ENCODE measurements at places on chromosomes 11 and 22. TPM values are rescaled to one million over a fixed set of nuclear protein-coding genes. Genes with fewer than 3 reads are reported as not detected.

Gene PAMR1
- 0.26 TPM for total RNA-seq

Gene KDM4E
- total RNA-seq, result not detected

GRCh38 chr11:69841859-69842698 lies 22.9 kb upstream of the FGF3 start:
- no peak for DNase-seq

- no peak for DNase-seq
These were observed 98.2 kb downstream of the NAV2 start for GRCh38 chr11:19810852-19811251.

DNA sequence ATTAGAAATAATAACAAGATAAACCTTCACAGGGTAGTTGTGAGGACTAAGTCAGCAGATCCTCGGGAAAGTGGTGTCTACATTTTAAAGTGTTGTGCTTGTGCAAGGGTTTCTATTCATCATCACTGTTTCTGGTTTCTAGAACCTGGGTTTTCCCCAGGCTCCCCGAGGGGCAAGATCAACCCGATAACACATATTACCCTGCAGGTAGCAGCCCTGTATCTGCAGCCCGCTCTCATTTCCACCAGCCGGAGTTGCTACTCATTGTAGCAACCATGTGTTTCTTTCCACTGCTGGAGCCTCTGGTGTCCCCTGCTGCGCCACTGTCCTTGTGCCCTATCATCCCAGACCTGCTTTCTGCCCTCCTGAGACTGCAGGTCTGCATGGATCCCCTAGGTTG lies 67.0 kb downstream of the MIAT start:
- no peak for DNase-seq

- DNase-seq, result peak; percentile 92
These were observed 19.4 kb upstream of the MALAT1 start for GRCh38 chr11:65479184-65480145.

All from LHCN-M2 (cell line).